ENCODE measurements at places on chromosomes 2 and 18.

DNA sequence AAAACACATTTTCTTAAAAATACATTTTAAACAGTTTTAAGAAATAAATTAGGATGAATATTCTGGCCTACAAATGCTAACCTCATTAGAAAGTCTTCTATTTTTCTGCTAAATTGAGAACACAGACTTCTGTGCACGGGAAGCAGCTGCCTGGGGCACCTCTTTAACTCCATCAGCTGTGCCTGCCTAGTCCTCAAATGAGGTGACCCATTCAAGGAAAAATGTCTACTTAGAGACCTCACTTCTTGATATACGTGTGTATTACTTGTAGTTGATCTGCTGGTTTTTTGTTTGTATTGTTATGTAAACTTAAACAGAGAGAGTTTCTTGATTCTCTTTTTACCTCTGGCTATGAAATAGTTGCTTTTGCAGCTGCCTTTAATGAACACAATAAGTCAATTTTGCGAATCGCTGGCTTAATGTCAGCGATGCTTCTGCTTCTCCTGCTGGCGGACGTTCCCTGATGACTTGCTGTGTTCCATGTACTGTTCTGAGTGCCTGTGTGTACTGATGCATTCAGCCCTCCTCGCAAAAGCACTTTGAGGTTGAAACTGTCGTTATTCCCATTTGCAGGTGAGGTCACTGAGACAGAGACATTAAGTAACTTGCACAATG is 88.7 kb upstream of the TXNDC2 start:
- DNase-seq = no peak

DNA sequence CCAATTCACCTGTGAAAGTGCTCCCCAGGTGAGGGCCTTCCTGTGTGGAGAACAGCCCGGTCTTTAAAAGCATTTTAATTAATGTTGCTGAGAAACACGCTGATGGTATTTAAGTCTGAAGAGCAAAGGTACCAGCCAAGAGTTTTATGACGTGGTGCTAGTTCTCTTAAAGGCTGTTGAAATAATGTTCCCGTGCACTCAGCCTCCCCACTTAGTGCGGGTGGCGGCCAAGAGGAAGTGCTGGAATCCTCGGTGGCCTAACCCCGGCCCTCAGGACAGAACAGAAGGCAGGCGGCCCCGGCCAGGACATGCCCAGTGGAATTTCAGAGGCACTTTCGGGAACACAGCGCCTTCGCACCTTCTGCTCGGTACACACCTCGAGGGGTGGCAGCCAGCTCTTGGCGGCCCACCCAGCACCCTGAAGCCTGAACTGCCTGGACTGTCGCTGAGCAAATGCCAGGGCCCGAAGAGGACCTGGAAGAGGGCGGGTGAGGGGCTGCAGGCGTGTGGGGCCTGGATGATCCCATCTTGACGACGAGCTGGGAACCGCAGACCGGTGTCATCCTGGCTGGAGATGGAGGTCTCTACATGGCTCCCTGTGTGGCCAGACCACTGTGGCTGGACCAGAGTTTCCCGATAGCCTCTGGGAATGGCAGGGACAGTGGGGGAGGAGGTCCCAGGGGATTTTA is 142.9 kb downstream of the ASB1 start:
- DNase-seq = no peak

DNA sequence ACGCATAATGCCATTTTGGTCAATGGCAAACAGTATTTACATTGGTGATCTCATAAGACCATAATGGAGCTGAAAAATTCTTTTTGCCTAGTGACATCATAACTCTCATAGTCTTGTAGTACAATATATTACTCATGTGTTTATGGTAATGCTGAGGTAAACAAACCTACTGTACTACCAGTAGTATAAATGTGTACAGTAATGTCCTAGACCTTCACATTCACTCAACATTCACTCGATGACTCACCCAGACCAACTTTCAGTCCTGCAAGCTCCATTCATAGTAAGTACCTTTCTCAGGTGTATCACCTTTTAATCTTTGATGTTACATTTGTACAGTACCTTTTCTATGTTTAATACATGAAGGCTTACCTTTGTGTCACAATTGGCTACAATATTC is 558.2 kb upstream of the PIK3C3 start:
- DNase-seq = no peak

DNA sequence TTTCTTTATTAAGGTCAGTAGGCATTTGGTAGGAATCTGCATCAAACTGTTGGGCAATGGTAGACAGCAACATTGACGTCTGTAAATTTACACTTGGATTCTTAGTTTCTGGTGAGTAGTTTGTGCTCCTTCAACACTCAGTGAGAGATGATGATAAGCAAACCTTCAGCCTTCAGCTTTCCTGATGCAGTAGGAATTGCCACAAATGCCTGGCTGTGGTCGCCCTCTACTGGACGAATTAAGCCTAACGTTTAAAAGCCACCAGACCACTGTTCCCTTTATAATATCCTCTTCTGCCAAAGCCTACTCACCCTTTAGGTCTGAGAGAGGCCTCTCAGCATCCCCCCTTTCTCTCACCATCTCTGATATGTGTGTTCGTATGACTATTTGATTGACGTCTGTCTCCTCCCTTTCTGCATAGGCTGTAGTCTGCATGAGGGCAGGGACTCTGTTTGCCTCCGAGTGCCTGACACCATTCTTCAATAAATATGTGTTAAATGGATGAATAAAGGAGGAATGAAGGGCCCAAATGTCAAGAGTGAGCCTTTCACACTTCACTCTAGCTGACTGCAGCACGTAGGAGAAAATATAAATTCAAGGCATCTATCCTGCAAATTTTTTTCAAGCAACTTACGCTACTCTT is 47.0 kb upstream of the PLEKHM3 start:
- peak; percentile 55 for DNase-seq

GRCh38 chr2:128505575-128506526 is 187.2 kb upstream of the HS6ST1 start:
- no peak for DNase-seq

- peak; percentile 85 for DNase-seq
Observed at GRCh38 chr2:30147715-30148610, 1.2 kb downstream of the YPEL5 start.

GRCh38 chr2:127638361-127639110 is 7.4 kb upstream of the GPR17 start:
- no peak for DNase-seq

DNA sequence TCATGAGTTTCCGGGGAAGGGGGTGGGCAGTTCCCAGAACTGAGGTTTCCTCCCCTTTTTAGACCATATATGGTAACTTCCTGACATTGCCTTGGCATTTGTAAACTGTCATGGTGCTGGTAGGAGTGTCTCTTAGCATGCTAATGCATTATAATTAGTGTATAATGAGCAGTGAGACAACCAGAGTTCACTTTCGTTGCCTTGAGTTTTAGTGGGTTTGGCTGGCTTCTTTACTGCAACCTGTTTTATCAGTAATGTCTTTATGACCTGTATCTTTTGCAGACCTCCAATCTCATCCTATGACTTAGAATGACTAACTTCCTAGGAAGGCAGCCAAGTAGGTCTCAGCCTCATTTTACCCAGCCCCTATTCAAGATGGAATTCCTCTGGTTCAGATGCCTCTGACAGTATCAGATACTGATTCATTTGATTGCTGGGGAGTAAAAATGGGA is 447.3 kb downstream of the XIRP2 start:
- no peak for DNase-seq

GRCh38 chr2:178005756-178006155 is 66.8 kb downstream of the PDE11A start:
- DNase-seq = no peak

DNA sequence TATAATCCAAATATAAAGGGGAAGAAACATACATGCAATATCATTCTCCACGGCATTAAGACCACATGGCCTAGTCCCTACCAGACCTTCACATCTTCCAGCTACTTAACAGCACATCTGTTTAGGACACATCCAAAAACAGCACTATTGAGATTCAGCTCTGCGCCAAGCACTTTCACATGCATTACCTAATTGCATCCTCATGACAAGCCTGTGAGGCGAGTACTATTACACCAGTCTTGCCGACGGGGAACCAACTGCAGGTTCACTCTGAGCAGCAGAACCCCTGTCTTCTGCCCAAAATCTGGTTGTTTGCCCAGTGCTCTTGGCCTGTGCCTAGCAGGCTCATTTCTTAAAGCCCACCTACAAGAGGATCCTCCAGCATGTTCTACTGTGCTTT is 66.7 kb downstream of the AAK1 start:
- no peak for DNase-seq

GRCh38 chr2:139477618-139478017 is 697.4 kb upstream of the NXPH2 start:
- no peak for DNase-seq

DNA sequence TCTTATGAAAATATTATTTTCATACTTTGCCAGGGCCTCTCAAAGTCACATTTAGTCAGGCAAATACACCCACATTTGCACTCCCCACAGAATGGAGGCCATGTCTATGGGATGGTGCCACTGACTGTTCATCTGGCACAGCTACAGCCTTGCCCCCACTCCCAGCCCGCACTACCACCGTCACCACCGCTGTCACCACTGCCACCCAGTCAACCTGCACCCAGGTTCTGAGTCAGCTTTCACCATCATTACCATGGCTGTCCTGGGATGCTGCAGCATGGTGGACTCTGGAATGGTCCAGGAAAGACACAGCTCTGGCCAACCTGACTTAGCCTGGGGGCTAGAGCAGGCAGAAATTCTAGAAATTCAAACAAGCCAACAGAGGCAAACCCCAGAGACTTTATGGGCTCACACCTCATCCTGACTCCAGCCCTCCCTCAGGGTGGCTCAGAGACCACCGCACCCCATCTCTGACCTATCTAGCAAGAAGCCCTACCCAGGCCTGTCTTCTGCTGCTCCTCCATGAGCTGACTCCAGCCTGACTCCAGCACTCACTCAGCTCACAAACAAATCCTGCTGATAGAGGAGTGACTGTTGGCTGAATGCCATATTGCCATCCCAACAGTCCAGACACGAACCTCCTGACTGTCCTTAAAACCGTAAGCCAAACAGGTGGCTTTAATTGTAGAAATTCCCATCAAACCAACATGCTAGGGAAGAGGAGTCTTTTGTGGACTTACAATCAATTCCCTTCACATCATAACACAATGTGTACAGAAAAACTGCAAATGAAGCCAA is 28.0 kb downstream of the DNER start:
- DNase-seq = no peak

DNA sequence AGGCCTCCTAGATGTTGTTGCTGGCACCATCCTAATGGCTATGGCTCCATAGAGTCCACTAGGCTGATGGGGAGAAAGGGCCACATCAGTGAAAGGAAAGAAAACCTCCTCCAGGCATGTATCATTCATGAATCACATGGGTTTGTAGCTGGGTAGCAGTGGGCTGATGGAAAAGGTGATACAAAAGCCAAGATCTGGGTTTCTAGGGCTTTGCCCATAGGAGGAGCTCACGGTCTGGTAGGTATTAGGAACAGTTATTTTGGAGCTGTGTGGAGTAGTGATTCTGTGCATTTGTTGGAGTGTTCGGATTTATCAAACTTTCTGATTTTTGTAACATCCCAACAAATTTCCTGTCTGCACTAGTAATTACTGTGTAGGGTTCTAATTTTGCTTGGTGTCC is 259.2 kb downstream of the SLC4A3 start:
- no peak for DNase-seq

GRCh38 chr2:98514879-98515249 is 70.2 kb downstream of the INPP4A start:
- DNase-seq = no peak

- DNase-seq = no peak
Observed at GRCh38 chr18:14944838-14945237, 196.9 kb downstream of the ANKRD30B start.

DNA sequence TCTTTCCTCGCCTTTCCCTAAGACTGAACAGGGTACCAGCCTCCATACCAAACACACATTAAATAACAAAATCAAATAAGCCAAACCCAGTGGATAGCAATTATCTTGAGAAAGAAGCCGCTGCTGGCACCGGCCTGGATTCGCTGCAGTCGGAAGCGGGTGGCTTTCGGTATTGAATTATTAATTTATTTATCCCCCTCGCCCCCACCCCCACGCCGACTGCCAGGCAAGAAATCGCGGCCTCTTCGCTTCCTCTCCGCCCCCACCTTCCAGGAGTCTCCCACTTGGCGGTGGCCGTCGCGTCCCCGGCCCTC is 370 bp upstream of the ZNF804A start:
- DNase-seq = no peak

DNA sequence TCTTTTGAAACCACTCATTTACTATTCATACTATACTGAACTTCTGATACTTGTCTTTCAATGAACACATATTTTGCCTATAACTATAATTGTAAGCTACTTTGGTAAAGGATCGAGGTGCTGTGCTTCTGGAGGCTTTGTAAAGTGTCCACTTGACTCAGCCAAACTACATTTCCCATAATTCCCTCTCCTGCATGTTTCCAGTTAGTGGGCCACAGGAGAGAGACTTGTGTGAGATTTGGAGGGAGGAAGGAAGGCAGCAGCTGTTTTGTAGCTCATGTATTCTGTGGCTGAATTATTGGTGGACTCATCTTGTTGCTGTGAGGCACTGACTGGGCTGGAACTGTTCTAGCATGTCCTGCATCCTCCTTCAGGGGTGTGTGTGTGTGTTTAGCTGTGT is 328.8 kb downstream of the ARL6IP6 start:
- no peak for DNase-seq

GRCh38 chr2:207632575-207633493 is 7.6 kb upstream of the METTL21A start:
- no peak for DNase-seq

DNA sequence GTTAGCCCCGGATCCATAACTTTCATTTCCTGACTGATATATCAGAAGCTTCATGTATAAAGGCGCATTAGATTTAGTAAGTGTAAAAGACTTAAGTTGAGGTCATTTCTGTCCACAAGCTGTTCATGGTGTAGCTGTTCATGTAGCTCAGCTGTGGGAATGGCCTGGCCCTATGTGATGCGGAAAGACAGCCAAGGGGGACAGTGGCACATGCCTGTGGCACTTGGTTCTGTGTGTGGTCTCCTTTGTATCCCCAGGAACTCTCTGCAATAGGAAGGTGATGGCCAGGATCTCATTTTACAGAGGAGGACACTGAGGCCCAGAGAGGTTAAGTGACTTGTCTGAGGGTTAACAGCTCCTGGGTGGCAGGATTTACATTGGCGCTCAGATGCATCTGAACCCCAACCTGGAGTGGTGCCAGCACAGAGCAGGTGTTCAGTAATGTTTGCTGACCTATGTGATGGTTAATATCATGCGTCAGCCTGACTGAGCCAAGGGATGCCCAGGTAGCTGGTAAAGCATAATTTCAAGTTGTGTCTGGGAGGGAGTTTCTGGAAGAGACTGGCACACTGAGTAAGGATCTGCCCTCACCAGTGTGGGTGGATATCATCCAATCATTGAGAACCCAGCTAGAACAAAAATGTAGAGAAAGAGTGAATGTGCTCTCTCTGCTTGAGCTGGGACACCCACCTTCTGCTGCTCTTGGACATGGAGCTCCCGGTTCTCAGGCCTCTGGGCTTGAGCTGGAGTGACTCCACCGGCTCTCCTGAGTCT is 25.4 kb downstream of the HPCAL1 start:
- DNase-seq = peak; percentile 25

GRCh38 chr2:67466734-67467133 is 69.6 kb downstream of the ETAA1 start:
- no peak for DNase-seq

- no peak for DNase-seq
Observed at GRCh38 chr2:176364273-176364977, 95.2 kb downstream of the MTX2 start.
